HCT116 (cell line): ENCODE measurements at places on chromosomes 7 and 10.

- DNase-seq: no peak
Observed at GRCh38 chr7:90994601-90995000, 269.6 kb upstream of the FZD1 start.

DNA sequence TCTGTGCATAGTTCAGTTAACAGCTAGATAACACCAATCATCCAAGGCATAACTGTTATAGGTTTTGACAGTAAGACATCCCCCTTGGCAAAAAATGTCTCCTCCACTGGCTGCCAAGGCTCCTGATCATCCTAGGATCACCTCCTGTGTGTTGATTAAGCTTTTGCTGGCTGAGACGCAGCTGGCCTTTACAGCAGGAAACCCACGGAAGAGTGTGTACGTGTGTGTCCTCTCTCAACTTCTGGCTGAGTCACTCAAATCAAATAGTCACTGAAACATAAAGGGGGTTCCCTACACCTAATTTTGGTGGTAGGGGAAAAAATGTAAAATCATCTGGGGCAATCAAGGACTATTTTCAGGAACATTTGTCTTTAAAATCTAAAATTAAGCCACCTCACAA is 208.8 kb downstream of the CTNNA3 start:
- DNase-seq: no peak

DNA sequence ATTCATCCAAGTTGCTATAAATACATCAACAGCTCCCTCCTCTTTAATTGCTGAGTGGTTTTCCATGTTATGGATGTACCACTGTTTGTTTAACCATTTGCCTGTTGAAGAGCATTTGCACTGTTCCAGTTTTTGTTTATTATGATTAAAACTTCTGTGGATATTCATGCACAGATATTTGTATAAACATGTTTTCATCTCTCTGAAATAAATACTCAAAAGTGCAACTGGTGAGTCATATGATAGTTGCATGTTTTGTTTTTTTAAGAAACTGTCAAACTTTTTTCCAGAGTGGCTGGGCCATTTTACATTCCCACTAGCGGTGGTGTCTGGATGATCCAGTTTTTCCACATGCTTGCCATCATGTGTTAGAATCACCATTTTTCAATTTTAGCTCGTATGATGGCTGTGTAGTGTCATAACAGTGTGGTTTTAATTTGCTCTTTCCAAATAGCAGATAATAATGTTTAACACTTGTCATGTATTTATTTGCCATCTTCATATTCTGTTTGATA is 33.6 kb downstream of the MEOX2 start:
- no peak for DNase-seq

DNA sequence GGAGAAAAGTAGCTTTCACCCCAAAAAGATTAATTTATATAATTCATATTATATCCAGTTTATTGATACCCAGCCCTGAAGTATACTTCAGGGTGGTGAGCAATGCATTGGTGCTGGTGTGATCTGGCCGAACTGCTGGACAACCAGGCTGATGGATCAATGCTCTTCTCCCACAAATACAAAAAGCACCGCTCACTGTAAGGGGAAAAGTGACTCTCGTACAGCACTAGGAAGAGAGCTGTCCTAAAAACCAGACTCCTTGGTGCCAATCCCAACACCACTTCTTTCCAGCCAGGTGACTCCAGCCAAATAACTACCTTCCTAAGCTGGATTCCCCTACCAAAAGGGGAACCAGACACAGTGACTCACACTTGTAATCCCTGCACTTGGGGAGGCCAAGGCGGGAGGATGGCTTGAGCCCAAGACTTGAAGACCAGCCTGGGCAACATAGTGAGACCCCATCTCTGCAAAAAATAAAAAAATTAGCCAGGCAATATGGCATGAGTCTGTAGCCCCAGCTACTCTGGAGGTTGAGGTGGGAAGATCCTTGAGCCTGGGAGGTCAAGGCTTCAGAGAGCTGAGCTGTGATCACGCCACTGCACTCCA is 13.1 kb upstream of the TNPO3 start:
- DNase-seq: no peak

- peak; percentile 46 for DNase-seq
Observed at GRCh38 chr10:127715782-127716378, 21.1 kb upstream of the FOXI2 start.

- no peak for DNase-seq
Observed at GRCh38 chr10:118521415-118522117, 73.9 kb downstream of the PRLHR start.

- no peak for DNase-seq
Observed at GRCh38 chr7:23115991-23116390, 10.4 kb downstream of the KLHL7 start.

DNA sequence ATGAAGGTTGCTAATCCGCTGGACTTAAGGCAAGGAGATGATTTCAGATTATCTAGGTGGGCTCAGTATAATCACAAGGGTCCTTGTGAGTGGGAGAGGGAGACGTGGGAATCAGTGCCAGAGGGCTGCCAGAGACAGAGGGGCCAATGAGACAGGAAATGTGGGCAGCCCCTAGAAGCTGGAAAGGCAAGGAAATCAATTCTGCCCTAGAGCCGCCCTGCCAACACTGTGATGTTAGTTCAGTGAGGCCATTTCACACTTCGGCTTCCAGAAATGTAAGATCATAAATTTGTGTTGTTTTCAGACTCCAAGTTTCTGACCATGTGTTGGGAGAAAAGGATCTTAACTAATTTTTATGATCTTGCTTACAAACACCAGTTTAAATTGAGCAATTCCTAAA is 3.6 kb upstream of the GPNMB start:
- no peak for DNase-seq

DNA sequence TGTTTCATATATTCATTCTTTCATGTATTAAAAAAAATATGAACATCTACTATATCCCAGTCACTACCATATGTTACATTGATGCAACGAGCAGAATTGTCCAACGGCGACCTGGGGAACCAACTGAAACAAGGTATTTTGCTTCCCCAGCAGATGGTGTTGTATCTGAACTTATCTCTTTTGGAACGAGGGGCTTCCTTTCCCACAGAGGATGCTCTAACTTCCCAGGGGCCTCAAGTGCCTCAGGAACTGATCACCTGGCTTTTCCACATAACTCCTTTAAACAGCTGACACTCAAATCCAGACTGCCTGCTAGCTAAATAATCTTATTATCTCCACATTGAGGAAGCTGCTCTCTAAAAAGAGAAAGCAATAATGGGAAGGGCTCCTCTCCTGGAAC is 259.3 kb downstream of the HTR7 start:
- DNase-seq: no peak

- DNase-seq: no peak
Observed at GRCh38 chr7:48031111-48031510, 2.2 kb upstream of the SUN3 start.

- no peak for DNase-seq
Observed at GRCh38 chr7:23956772-23957576, 247.0 kb downstream of the STK31 start.

DNA sequence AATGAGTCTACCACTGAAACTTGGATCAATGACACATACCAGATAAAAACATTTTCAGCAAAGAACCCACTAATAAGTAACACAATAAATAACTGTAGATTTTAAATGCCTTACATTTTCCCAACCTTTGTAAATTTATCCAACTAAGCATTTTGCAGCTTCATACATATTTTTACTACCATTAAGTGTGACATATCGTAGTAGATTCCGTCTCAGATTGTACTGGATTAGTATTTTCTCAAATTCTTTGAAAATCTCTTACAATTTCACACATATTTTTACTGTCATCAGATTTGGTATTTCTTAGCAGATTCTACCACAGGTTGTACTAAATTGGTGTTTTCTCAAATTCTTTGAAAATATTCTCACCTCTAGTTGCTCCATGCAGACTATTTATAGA is 26.0 kb downstream of the CCDC71L start:
- no peak for DNase-seq

DNA sequence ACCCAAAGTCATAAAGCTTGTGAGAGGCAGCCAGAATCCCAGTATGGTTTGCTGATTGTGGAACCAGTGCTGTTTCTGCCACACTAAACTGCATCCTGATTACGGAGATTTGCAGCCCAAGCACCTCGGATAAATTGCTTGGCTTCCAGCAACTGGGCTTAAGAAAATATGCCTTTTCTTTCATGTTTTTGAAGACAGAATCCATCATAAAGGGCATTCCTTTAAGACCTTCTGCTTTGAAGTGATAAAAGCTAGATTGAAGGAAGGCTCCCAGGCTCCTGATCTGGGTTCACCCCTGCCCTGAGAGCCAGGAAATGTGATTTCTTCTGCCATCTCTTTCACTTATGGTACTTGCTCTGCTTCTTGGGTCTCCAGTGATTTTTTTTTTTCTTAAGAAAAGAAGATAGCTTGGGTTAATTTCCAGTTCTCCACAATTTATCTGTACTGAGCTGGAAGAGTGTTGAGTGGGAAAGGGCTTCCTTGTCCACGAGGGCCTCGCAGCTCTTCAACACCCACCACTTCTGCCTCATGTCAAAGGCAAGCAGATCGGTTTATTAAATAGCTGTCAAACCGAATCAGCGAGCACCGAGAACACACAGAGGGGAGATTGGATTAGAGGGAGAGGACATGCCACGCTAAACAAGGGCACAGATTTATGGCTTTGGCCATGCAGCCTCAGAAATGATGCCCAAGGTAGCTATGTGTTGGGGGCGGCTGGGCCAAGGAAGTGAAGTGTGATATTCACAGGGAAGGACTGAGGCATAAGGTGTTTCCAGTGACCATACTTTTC is 94.9 kb upstream of the TBX20 start:
- no peak for DNase-seq

DNA sequence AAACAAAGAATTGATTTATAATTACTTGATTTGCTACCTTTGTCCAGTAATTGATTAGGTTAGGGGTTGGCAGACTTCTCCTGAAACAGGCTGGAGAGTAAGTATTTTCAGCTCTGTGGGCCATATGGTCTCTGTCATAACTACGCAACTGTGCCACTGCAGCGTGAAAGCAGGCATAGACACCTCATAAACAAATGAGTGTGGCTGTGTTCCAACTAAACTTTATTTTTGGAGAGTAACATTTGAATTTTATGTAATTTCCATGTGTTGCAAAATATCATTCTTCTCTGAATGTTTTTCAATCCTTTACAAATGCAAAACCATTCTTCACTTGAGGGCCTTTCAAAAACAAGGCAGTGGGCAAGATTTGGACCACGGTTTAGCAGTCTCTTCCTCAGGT is 76.9 kb downstream of the GALNT17 start:
- no peak for DNase-seq

DNA sequence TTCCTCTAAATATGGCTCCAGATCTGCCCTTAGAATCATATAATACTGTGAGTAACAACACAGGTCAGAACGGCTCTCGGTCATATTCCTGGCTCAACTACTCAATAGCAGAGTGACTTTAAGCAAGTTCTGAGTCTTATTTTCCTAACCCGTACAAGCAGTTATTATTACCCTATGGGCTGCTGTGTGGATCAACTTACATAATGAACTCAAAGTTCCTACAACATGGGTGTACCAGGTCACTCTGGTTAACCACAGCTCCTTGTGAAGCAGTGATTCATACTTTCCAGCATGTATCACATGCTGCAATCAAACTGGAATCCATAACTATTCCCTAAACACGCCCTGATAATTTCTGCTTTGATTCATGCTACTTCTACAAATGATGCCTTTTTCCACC is 107.3 kb downstream of the LRRN3 start:
- DNase-seq: peak; percentile 97

DNA sequence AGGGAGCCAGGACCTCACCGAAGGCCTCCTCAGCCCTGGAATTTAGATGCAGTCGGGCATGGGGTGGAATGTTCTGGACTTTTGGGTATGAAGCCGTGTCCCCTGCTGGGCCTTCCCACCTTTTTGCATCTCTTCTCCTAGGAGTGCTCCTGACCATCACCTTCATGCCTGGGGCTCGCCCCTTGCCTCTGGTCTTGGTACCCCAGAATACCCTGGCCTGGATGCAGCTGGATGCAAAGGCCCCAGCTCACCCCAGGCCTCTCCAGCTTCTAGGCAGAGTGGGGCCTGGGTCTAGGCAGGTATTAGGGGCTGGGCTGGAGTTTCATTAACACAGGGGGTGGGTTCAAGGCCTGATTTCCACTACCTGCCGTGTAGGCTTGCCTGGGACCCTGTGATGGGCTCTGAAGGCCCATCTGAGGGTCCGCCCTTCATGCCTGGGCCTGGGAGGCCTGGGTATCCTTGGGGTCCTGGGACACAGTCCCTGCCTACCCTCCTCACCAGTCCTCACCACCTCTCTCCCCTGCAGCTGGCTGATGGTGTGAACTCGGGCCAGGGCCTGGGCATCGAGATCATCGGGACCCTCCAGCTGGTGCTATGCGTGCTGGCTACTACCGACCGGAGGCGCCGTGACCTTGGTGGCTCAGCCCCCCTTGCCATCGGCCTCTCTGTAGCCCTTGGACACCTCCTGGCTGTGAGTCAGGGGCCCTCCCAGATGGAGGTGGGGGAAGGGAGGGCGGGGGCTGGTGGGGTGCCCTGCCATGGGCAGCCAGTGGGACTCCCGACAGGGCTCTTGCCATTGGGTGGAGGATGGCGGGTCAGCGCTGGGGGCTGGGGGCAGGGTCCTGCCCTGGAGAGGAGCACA is 10.1 kb downstream of the AQP1 start:
- DNase-seq: no peak

DNA sequence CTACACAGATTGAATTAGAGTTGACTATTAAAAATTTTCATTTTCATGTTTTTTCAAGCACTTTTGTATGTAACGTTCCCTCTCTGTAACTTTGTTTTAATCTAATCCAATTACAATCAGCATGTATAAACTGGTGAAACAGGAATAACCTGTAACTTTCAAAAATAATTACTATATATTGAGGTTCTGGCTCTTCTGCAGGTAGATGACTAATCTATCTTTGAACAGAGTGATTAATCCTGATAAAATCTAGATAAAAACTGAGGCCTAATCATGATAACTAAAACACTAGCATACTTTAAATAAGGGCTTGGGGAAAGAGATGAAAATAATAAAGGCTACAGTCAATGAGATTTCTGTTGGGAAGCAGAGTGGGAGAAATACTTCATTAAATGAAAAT is 101.6 kb upstream of the KCND2 start:
- DNase-seq: peak; percentile 6

DNA sequence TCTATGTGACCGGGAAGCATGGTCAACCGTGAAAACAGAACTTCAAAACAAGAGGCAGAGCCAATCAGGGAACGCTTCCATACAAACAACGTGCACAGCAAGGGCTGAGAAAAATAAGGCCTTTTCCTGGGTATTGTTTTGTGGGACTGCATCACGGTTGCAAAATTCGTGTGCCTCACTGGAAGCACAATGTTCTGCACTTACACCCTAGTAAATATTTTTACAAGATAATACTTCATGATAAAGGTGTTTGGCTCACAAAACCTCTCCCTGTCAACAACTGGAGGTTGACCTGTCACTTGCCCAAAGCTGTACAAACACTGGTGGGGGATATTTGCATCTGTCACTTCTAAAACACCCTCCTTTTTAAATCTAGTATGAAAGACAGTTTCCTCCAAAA is 37.0 kb downstream of the KLF6 start:
- DNase-seq: no peak

GRCh38 chr7:150411606-150412005 is 32.5 kb downstream of the ZNF775 start:
- DNase-seq: no peak

- no peak for DNase-seq
Observed at GRCh38 chr10:58546722-58547445, 34.2 kb downstream of the BICC1 start.

- DNase-seq: no peak
Observed at GRCh38 chr10:121709675-121710073, 111.4 kb upstream of the FGFR2 start.

- no peak for DNase-seq
Observed at GRCh38 chr10:11307004-11307403, 289.3 kb downstream of the CELF2 start.
